ENCODE measurements at places on chromosomes 6 and 20. TPM values are rescaled to one million over a fixed set of nuclear protein-coding genes. Genes with fewer than 3 reads are reported as not detected.

The TAAR2 gene
- total RNA-seq = not detected

DNA sequence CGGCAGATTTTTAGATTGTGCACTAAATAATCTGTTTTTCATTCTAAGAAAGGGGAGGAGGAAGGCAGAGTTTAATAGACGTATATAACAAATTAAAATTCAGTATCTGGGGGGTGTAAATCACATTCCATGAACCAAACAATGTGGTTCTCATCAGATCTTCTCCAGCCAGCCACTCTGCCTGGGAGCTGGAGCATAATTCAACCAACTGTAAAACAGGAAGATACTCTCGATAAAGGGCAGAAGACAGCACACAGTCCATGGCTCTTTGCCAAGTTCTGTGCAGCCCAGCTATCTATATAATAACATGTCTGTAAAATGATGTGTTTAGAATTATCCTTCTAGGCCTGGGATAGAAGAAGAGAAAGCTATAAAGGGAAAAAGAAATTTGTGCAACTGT is 289.9 kb upstream of the ZFP64 start:
- no peak overlapping the region for H3K4me3 ChIP-seq
- H3K27me3 ChIP-seq = no peaks in the 10 kb centered on the region
- no peaks in the 10 kb centered on the region for H3K4me1 ChIP-seq

The BPI gene
- total RNA-seq = 0.22 TPM

DNA sequence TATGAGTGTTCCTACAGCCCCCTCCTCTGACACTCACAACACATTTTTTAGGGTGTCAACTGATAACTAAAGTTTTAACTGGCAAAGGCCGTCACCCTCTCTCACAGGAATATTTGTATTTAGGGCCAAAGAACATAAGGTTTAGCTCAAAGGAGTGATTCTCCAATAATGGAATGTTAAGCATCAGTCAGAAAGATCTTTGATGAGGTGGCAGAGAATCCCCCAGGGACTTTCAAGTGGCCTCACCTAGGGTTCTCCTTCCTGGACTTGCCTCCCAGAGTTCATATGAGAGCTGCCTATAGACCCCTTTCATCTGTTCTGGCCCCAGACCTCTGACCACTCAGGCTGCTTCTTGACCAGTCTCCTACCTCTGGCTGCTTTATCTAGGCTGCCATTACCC is 7.4 kb upstream of the SCUBE3 start:
- H3K4me3 ChIP-seq = no peak overlapping the region
- H3K27me3 ChIP-seq = no peaks in the 10 kb centered on the region
- H3K4me1 ChIP-seq = peaks cover 35% of the 10 kb centered on the region
- H3K36me3 ChIP-seq = no peaks in the 10 kb centered on the region
- no peak overlapping the region for H3K27ac ChIP-seq

- no peak overlapping the region for H3K27ac ChIP-seq
- no peak for DNase-seq
- no peak overlapping the region for H3K4me3 ChIP-seq
Measured at GRCh38 chr20:62161347-62161746, 17.8 kb downstream of the SS18L1 start.

- no peak overlapping the region for H3K27ac ChIP-seq
- no peaks in the 10 kb centered on the region for H3K4me1 ChIP-seq
- H3K27me3 ChIP-seq = no peaks in the 10 kb centered on the region
Measured at GRCh38 chr6:118580585-118581419, 32.7 kb downstream of the PLN start.

DNA sequence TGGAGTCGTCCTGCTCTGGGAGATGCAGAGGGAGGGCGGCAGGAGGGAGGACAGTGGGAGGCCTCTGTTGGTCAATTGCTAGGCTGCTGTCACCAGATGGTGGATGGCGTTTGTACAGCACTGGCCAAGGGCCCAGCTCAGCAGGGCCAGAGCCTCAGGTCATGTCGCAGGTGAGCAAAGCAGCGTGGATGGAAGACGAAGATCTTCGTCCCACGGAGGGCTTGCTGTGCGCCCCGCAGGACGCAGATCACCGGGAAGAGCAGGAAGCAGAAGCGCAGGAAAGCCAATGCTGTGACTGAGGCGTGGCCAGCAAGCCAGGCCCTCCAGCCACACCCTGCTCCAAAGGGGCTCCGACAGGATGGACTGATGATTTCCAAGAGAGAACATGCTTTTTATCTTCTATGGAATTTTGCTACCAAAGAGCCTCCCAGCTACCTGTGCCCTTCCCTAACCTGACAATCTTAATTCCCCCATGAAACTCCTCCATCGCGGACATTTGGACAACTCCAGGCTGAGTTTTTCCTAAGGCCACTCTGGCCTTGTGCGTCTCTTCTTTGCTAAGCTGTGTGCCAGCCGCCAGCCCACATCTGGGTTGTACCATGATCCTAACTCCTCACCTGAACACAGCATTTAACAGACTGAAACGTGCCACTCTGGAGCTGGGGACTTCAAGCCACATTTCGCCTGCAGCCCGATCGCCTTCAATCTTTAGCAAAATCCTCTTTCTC is 3.5 kb upstream of the SLCO4A1 start:
- DNase-seq = no peak
- peaks cover 9% of the 10 kb centered on the region for H3K27me3 ChIP-seq
- no peak overlapping the region for H3K27ac ChIP-seq
- no peaks in the 10 kb centered on the region for H3K36me3 ChIP-seq
- peaks cover 16% of the 10 kb centered on the region for H3K4me1 ChIP-seq

DNA sequence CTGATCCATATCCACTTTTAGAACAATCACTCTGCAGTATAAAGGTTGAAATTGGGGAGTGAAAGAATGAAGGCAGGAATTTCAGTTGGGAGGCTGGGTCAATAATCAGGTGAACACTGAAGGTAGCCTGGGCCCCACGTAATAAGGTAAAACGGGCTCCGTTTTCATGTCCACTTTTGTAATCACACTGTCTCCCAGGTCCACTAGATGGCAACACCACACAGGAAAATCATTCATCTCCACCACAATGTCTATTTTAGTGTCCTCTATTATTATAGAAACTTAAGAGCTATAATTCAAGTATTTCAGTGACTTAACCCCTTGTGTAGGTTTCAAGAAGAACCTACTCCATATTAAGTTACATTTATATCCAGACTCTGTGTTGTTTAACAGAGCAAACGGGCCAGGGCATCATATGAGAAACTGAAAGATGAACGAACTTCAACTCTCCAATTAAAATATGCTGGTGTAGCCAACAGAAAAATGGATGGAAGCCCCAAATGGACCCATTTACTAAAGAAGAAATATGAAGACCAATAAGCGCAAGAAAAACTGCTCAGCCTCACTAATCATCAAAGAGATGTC is 45.9 kb upstream of the MC3R start:
- H3K36me3 ChIP-seq = no peaks in the 10 kb centered on the region
- H3K27me3 ChIP-seq = no peaks in the 10 kb centered on the region
- H3K27ac ChIP-seq = no peak overlapping the region

The STX11 gene
- total RNA-seq = 37.5 TPM

GRCh38 chr6:84166395-84166794 is 61.0 kb downstream of the CEP162 start:
- no peak overlapping the region for H3K4me3 ChIP-seq
- peaks cover 11% of the 10 kb centered on the region for H3K36me3 ChIP-seq
- no peaks in the 10 kb centered on the region for H3K27me3 ChIP-seq
- DNase-seq = no peak
- no peaks in the 10 kb centered on the region for H3K4me1 ChIP-seq
- no peak overlapping the region for H3K27ac ChIP-seq

DNA sequence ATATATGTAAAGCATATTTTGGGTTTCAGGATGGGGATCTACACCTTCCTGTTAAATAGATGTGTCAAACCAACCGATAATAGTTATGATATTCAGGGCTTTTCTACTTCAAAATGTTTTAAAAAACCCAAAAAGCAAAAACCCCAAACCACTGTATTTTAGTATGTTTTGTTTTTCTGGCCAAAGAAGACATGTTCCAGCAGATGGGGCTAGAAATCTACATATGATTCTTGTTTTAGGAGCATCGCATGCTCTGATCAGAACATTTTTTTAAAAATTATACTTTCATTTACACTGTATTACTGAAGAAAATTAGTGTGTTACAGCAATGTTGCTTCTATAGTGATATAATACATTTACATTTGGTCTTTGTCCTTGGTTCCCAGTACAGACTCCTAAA is 11.0 kb downstream of the RMND1 start:
- DNase-seq = no peak
- no peaks in the 10 kb centered on the region for H3K36me3 ChIP-seq

- H3K4me1 ChIP-seq = no peaks in the 10 kb centered on the region
- no peaks in the 10 kb centered on the region for H3K27me3 ChIP-seq
- no peaks in the 10 kb centered on the region for H3K36me3 ChIP-seq
- H3K4me3 ChIP-seq = no peak overlapping the region
- no peak overlapping the region for H3K27ac ChIP-seq
Measured at GRCh38 chr20:37868851-37869333, 34.0 kb upstream of the VSTM2L start.

GRCh38 chr6:79463621-79464050 is 73.6 kb downstream of the LCA5 start:
- no peaks in the 10 kb centered on the region for H3K36me3 ChIP-seq
- H3K4me1 ChIP-seq = no peaks in the 10 kb centered on the region
- no peak for DNase-seq
- H3K4me3 ChIP-seq = no peak overlapping the region

DNA sequence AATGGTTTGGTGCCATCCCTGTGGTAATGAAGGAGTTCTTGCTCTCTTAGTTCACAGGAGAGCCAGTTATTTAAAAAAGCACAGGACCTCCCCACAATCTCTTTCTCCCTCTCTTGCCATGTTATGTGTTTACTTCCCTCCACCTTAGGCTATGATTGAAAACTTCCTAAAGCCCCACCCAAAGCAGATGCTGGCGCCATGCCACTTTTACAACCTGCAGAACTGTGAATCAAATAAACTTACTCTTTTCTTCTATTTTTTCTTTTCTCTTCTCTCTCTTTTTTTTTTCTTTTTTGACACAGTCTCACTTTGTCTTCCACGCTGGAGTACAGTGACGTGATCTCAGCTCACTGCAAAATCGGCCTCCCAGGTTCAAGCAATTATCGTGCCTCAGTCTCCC is 508.4 kb upstream of the EPHA7 start:
- no peaks in the 10 kb centered on the region for H3K27me3 ChIP-seq
- no peak overlapping the region for H3K4me3 ChIP-seq
- no peaks in the 10 kb centered on the region for H3K36me3 ChIP-seq
- DNase-seq = no peak
- H3K27ac ChIP-seq = no peak overlapping the region
- H3K4me1 ChIP-seq = no peaks in the 10 kb centered on the region

DNA sequence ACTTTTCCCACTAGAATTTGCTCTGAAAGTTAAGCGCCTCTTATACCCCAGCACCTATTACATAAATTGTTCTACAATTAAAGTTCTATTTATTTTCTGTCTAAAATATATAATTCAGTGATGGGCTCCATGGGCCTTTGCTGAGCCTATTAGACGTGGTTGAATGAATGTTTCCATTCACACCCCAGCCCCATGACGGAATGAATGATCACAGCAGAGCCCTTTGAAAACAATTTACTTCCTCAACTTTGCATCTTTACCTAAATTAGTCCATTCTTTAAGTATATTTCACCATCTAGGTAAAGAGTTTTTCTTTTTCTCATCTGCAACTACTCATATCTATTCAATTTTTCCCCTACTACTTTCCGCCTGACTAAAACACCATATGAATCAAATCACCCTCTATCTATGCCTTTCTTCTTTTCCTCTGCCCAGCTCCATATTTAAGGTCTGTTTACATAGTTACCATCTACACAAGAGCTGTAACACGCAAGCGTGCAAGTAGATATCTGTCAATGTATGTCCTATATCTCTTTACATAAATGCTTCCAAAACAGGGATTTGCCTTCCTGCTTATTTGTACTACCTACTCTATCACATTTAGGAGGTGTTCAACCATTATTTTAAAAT is 69.7 kb downstream of the ECT2L start:
- no peaks in the 10 kb centered on the region for H3K4me1 ChIP-seq
- H3K27ac ChIP-seq = no peak overlapping the region
- no peak overlapping the region for H3K4me3 ChIP-seq
- no peak for DNase-seq

GRCh38 chr6:34513646-34514045 is 42.5 kb downstream of the SPDEF start:
- H3K4me1 ChIP-seq = peaks cover 5% of the 10 kb centered on the region
- no peaks in the 10 kb centered on the region for H3K36me3 ChIP-seq
- DNase-seq = no peak
- H3K27me3 ChIP-seq = no peaks in the 10 kb centered on the region
- no peak overlapping the region for H3K27ac ChIP-seq

The NFATC2 gene
- total RNA-seq = 8.2 TPM

DNA sequence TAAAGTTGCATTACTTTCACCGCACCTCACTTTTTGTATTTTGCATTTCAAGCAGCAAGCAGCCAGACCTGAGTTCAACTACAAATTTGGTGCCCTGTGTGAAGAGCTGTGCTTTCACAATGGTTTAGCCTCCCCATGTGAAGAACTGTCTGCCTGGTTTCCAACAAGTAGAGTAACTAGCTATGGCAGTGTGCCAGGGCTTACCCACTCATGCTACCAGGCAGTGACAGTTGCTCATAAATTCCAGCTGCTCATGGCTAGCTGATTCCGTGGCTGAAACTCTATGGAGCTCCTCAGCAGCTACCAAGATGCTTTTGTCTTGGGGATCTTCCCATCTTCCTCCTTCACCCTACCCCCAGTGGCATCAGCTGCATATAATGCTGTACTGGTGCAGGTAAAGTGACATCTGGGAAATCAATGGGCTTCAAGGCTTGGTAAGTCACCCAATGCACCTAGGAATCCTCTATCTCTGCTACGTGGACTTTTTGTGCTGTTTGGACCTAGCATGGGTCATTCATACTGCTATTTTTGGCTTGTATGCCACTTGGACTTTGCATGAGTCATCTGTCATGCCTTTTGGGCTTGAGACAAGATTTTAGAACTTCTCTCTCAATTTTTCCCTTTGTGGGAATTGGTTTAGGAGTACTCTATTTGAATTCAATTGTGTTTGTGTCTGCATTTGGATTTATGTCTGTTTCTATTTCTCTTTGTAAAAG is 176.5 kb upstream of the GJE1 start:
- H3K4me3 ChIP-seq = no peak overlapping the region
- no peak overlapping the region for H3K27ac ChIP-seq
- DNase-seq = no peak

- no peaks in the 10 kb centered on the region for H3K27me3 ChIP-seq
- no peak for DNase-seq
- no peak overlapping the region for H3K4me3 ChIP-seq
- no peaks in the 10 kb centered on the region for H3K36me3 ChIP-seq
- H3K27ac ChIP-seq = no peak overlapping the region
- no peaks in the 10 kb centered on the region for H3K4me1 ChIP-seq
Measured at GRCh38 chr20:40393197-40394079, 295.6 kb downstream of the MAFB start.

The METTL24 gene
- total RNA-seq = 4.2 TPM

The PROCR gene
- total RNA-seq = 56.0 TPM

The MAPK14 gene
- total RNA-seq = 121 TPM

The PNLDC1 gene
- total RNA-seq = not detected

- peaks cover 4% of the 10 kb centered on the region for H3K4me1 ChIP-seq
- H3K4me3 ChIP-seq = no peak overlapping the region
- no peaks in the 10 kb centered on the region for H3K36me3 ChIP-seq
- H3K27ac ChIP-seq = no peak overlapping the region
- H3K27me3 ChIP-seq = no peaks in the 10 kb centered on the region
Measured at GRCh38 chr6:13286181-13286580, 42.2 kb downstream of the TBC1D7 start.

The PDE7B gene
- 13.7 TPM for total RNA-seq

The MYCT1 gene
- total RNA-seq = 26.2 TPM

Measured in thyroid gland (tissue), 4 donors.